ENCODE measurements at places on chromosomes 3 and 15.
A peak's percentile ranks its signal among the peaks of the same experiment; 100 is the strongest.

- DNase-seq, result peak; percentile 76
Observed at GRCh38 chr15:38996111-38996631, 431.6 kb upstream of the RASGRP1 start.

GRCh38 chr15:59436774-59437141, 1.2 kb upstream of the FAM81A start:
- DNase-seq, result no peak

DNA sequence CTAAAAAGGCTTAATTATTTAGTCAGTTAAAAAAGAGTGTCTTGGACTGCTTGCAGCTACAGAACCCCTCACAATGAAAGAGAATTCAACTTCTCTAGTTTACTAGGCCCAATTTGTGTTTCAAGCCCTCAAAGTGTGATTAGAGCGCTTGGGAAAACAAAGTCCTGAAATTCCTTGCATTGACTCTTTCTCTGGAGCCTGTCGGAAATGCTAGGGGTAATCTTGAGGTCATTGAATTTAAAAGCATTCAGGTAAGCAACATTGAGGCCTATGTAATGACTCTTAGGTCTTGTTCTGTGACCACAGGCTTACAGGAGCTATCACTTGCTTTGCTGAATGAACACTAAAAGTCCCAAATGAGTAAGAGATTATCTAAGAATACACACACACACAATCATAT, 186.0 kb downstream of the NLGN1 start:
- DNase-seq, result no peak

DNA sequence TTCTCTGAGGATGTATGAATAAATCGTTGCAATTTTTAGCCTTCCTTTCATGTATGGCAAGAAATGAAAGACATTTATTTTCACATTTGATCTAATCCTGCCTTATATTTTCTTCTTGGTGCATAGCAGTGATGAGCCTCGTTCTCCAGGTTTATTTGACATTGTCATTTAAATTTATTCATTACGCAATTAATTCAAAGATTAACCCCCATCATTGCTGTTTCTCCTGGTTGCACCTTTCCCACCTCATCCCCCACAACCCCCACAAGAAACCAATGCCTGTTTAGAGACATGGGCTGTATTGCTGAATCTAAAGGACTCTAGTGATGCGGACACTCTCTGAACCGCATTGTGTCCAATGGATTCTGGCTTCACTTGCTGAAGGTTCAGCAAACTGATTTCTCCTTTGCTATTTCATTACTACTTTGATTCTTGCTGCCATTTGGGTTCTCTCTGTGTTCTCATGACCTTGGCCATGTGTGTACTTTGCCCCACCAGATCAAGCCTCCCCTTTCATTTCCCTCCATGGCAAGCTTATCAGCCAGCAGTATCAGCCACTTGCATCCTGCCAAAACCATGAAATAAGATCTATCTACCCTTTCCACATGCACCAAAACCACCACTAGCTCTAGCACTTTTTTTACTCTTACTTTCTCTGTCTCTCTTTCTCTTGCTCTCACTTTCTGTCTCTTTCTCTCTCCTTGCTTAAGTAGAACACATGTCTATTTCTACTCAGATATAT, 382.7 kb downstream of the GBE1 start:
- no peak for DNase-seq

DNA sequence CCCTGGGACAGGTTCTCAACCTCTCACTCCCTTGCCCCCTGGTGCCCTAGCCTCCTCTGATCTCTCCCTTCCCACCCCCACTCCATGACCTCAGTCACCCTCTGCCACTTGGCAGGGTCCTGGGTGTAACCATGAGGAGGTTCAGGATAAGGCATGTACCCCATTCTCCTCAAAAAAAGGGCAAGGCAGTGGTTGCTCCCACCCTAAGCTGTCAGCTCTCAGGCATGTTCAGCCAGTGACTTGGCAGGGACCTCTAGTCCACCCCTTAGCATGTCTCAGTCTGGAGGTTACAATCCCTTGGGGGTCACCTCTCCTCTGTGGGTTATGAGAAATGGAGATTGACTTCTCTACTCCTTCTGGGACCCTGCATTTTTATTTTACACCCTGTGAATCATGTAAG, 11.0 kb upstream of the BOC start:
- no peak for DNase-seq

- no peak for DNase-seq
Observed at GRCh38 chr3:40534283-40534682, 9.5 kb downstream of the ZNF621 start.

- no peak for DNase-seq
Observed at GRCh38 chr3:192943393-192943792, 25.7 kb upstream of the MB21D2 start.

GRCh38 chr15:86649277-86649676, 569.6 kb downstream of the AGBL1 start:
- DNase-seq, result no peak

- no peak for DNase-seq
Observed at GRCh38 chr3:141529717-141530414, 43.0 kb downstream of the RASA2 start.

- no peak for DNase-seq
Observed at GRCh38 chr15:53209396-53210042, 419.4 kb upstream of the ONECUT1 start.

GRCh38 chr3:188942191-188942590, 229.6 kb upstream of the TPRG1 start:
- DNase-seq, result no peak

- DNase-seq, result no peak
Observed at GRCh38 chr15:85014932-85015331, 33.3 kb downstream of the PDE8A start.

- DNase-seq, result no peak
Observed at GRCh38 chr15:76208786-76209424, 102.4 kb downstream of the ETFA start.

DNA sequence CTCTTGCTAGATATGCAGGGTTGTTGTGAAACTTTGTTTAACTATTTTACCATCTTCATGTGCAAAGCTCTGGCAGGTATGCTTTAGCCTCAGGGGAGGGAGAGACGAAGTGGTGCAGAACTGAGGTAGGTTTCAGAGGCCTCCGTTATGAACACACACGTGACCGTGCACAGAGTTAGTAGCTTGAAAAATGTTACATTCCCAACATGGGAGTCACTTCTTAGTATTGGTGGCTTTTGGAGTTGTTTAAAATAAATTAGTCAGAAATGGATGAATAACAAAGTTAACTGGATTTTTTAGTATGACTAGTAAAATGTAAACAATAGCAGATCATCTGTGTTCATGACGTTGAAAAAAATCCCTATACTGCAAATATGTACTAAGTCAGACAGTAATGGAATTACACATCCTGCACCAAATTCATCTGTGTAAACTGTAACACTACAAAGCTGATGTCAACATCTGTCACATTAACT, 279.6 kb downstream of the KLF13 start:
- peak; percentile 49 for DNase-seq

DNA sequence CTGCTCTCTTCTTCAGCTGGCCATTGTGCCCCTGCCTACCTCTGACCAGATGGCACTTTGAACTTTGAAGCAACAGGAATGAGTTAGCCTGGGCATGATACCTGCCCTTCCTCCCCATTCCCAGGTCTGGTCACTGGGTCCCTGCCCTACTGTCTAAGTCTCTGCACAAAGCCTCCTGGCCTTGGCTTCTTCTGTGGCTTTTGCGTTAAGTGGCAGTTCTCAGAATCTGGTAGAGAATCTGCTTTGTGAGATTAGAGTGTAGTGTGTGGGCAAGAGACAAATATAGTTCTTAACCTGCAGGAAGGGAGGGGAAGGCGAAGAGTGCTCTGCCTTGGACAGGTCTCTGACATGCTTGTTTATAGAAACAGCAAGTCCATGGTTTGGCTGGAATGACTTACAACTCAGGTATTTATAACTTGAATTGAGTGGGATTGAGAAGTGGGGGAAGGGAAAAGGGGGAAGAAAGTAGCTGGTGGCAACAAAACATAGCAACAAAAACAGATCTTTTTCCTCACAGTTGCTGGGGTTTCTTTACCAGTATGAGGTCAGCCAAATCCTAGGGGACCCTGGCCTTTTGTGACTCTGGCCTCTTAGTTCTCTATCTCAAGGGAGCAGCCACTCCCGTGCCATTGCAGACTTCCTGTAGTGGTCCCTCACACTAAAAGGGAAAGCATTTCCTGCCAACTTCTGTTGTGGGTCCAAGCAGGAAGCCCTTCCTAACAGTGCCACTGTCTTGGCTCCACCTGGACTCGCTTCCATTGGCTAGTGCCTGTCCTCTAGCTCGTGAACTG, 16.7 kb downstream of the MAPKBP1 start:
- peak; percentile 51 for DNase-seq

All from AG20443 (cell line).